ENCODE measurements at places on chromosomes 1 and 21. TPM values are rescaled to one million over a fixed set of nuclear protein-coding genes. Genes with fewer than 3 reads are reported as not detected.

GRCh38 chr1:227315629-227316346 is 2.5 kb downstream of the CDC42BPA start:
- DNase-seq: peak; percentile 41

GRCh38 chr1:212977781-212978645 is 27.7 kb downstream of the VASH2 start:
- DNase-seq: no peak

DNA sequence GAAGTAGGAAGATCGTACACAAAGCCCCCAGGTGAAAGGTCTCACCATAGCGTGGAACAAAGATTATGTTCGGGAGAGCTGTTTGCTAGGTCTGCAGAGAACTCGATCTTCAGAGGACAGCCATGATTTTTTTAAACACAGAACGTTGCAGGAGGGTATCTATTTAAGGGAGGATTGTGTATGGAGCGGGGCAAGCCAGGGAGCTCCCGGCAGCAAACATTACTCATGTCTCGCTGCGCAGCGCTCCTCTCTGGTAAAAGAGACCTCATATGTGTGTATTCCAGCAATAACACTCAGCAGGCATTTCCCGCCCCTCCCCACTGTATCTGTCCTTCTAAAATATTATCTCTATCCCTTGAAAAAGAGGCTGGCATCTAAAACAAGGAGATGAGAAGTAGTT is 2.7 kb downstream of the GLIS1 start:
- peak; percentile 50 for DNase-seq

- DNase-seq: no peak
Measured at GRCh38 chr1:222905151-222905550, 90.3 kb downstream of the DISP1 start.

GRCh38 chr21:41596241-41596925 is 88.4 kb upstream of the TMPRSS2 start:
- DNase-seq: no peak

- peak; percentile 25 for DNase-seq
Measured at GRCh38 chr1:205939690-205940330, 3.4 kb downstream of the SLC26A9 start.

DNA sequence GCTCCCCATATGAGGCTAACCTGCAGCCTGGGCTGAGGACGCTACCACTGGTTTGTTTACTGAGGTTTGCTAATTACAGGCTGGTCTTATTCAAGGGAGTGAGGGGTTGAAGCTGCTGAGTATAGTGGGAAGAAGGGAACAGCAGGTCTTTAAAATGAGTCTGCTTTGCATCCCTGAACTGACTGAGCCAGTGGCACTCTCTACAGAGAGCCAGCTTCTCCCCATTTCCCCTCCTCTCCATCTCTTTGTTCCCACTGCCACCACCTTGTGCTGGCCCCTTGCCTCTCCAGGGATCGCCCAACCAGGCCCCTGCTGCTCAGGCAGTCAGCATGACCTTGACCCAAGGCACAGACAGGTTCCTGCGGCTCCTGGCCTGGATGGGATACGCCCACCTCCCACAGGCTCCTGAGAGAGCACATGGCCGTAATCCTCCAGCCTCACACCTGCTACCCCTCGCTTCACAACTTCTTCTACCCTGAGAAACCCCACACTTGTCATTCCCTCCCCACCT is 45.0 kb downstream of the IER5 start:
- DNase-seq: no peak

GRCh38 chr1:7325254-7325653 is 445.8 kb upstream of the VAMP3 start:
- DNase-seq: no peak

DNA sequence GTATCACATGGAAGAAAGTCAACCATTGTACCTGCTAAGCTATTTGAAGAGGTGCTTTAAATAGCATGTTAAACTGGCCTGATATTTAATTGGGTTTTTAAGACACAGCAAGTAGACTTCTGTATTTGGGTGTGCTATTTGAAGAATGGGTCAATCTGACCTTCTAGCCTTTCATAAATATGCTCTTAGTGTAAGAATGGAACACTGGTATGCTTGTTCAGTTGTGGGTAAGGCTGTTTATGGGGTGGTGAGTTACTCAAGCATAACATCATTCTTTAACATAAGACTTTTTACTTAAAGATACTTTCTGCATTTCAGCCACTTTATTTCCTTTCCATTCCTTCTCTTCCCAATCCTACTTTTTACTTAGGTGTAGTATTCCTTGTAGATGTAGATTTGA is 21.4 kb downstream of the AHCYL1 start:
- no peak for DNase-seq

DNA sequence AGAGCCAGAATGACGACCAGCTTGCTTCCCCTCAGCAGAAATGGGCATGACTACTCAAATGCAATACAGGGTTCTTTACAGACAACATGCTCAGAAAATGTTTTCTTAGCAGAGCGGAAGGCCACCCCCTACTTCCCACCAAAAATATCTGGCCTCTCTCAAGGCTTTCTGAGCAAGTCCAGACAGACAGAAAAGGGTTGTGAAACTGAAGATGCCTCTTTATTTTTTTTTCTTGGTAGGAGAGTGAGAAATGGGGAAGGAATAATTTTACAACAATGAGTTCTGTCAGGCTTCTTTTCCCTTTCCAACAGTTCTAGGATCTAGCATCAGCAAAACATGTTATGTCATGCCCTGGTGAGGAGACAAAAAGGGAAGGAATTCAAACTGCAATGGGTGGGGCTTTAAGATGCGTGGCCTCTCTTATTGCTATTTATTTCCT is 172.0 kb upstream of the CAMK1G start:
- no peak for DNase-seq

DNA sequence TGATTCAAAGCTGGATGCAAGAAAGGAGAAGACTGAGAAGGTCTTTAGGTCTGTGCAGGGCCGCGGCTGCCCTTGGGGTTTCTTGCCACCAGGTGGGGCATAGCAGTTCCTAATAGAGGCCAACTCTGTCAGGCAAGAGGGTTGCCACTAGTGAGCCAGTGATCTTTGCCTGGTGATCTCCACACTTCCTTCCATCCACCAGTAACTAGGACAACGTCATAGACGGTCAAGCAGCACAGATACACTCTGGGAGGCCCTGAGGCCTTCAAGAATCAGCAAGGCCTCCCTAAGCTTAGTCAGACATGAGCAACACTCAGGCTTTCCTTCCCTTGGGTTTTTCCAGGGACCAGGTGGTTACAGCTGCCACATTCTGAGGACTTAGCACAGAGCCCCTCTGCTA is 32.9 kb upstream of the ATP2B4 start:
- DNase-seq: no peak

DNA sequence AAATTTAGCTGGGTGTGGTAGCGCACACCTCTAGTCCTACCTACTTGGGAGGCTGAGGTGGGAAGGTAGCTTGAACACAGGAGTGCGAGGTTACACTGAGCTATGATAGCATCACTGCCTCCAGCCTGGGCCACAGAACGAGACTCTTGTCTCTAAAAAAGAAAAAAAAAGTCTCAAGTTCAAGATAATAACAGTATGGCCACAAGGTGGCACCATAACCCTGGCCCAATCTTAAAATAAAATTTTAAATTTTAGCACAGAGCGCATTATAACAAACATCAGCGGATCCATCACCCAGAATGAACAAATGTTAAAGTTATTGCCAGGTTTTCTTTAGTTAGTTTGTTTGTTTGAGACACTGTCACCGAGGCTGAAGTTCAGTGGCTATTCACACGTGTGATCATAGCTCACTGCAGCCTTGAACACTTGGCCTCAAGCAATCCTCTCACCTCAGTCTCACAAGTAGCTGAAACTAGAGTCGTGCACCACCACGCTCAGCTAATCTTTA is 2.9 kb upstream of the HTR6 start:
- no peak for DNase-seq

DNA sequence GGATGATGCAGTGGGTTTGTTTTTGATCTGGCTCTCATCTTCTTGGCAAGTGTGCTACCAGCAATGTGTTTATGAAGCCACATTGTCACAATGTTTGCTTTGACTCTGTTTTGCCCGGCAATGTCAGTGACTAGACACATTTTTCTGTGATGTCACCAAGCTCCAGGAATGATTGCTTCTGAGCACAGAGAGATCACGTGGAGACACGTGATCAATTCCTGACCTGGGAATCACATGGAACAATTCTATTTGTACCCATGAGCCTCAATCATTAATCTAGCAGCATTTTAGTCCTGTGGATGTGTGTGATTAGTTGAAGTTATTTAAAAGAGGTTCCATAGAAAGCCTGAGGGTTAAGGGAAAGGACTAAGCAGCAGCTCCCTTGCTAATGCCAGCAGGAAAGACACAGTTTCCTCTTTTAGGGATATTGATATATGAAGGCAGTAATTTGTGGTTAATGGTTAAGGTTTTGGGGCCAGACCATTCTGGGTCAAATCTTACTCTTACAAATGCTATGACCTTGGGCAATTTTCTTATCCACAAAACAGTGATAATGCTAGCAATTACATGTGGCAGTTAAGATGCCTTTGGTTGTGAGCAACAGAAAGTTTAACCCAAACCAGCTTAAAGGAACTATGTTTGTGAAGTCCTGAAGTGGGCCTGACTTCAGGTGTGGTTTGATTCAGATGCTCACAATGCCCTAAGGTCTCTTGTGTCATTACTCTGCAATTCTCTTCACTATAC is 59.0 kb downstream of the FASLG start:
- peak; percentile 58 for DNase-seq

- no peak for DNase-seq
Measured at GRCh38 chr1:175824079-175824478, 80.7 kb upstream of the TNR start.

DNA sequence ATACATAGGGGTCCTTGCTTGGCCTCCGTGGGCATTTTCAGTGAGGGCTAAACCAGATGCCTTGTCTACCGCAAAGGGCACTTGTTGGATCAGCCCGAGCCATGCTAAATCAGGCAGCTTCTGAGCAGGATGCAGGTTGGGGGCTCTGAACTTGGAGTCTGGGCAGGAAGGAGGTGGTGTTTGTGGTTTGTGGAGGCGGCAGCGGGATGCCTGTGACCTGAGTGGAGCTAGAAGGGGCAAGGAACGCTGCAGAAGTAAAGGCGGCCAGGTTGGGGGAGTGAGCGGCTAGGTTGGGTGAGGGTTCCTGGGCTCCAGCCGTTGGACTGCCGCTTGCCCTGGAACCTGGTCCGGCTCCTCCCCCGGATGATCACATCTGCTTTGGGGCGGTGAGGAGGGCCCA is 183.9 kb downstream of the CAMTA1 start:
- DNase-seq: peak; percentile 47

- DNase-seq: no peak
Measured at GRCh38 chr1:63362578-63362977, 4.8 kb upstream of the ALG6 start.

DNA sequence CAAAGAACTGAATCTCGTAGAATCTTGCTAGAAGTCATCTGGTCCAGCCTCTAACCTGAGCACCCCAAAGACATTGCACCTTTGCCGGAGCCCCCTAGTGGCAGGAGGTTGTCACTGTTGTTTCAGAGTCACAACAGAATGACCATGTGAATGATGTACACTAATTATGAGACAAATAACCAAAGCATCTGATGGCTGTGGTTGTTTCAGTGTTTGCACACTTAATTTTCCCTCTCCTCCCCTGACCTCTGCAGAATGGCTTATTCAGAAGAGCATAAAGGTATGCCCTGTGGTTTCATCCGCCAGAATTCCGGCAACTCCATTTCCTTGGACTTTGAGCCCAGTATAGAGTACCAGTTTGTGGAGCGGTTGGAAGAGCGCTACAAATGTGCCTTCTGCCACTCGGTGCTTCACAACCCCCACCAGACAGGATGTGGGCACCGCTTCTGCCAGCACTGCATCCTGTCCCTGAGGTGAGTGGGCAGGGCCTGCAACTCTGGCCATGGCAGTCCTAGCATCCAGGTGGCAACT is 26.4 kb downstream of the TRAF5 start:
- peak; percentile 30 for DNase-seq

- DNase-seq: no peak
Measured at GRCh38 chr1:29686012-29686930, 449.9 kb downstream of the PTPRU start.

- DNase-seq: no peak
Measured at GRCh38 chr1:169594391-169594790, 8.1 kb upstream of the F5 start.

- no peak for DNase-seq
Measured at GRCh38 chr1:40422630-40423263, 27.5 kb upstream of the ZFP69B start.

DNA sequence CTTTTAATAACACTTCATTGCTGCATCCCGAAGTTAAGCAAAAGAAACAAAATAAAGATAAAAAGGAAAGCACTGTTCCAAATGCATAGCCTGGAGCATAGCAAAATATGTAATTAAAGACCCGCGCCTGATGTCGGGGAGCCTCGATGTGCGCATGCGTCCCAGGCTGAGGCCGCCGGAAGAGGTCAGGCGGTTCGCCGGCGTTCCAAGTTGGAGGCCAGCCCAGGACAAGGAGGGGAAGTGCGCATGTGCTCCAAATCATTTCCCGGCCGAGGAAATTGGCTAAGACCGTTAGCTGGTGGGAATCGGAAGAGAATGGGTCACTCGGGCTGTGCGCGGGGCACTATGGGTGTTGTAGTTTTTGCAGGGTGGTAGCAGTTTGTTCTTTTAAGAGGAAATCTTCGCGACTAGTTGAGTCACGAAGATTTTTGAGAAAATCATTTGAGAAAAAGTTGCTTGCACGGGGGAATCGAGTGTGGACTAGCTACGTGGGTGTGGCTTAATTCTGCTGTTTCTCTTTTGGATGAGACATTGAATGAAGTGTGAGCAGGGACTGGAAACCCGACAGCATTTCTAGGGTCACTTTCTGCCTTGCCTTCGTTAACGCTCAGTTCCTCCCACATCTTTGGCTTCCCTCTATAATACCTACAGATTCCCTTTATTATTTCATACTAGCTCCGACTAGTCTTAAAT is 31.0 kb upstream of the CD1D start:
- peak; percentile 92 for DNase-seq

- no peak for DNase-seq
Measured at GRCh38 chr1:5351366-5351765, 640.9 kb downstream of the NPHP4 start.

DNA sequence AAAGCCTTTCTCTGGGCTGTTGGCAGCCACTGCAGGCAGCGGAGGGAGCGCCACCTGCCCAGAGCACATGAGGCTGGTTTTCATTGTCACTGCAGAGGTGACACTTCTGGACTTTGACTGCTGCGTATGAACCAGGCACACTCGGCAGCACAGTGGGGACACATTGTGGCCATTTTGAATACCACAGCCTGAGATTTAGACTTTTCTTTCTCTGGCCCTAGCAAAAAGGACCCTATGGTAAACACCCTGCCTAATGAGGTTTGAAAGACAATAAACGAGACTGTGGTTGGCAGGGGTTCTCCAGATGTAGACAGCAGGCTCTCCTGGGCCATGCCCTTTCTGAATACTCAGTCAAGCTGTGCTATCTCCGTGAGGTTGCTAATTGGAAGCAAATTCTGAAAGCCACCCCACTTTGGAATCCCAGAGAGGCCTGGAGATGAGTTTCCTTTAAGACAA is 12.0 kb upstream of the KCNE2 start:
- DNase-seq: peak; percentile 76

Gene VWA5B1
- not detected for total RNA-seq

Gene MRPL20
- total RNA-seq: 243 TPM

Gene KCNA3
- not detected for total RNA-seq

Gene AMY1B
- not detected for total RNA-seq

Gene IL23R
- not detected for total RNA-seq

Gene FMO2
- not detected for total RNA-seq

Gene GJA9
- not detected for total RNA-seq

All from H4 (cell line).